ENCODE measurements at places on chromosomes 4 and X. TPM values are rescaled to one million over a fixed set of nuclear protein-coding genes. Genes with fewer than 3 reads are reported as not detected.

The NWD2 gene
- not detected for total RNA-seq

The CMC4 gene
- 5.8 TPM for total RNA-seq

The TRIML2 gene
- total RNA-seq = not detected

The FOXR2 gene
- not detected for total RNA-seq

The AKAP4 gene
- total RNA-seq = not detected

The UNC5C gene
- not detected for total RNA-seq

The ERAS gene
- not detected for total RNA-seq

The SPANXB1 gene
- total RNA-seq = not detected

GRCh38 chr4:98482503-98482846 is 175.9 kb downstream of the TSPAN5 start:
- DNase-seq = no peak

- no peak for DNase-seq
Measured at GRCh38 chr4:1136048-1136447, 22.7 kb upstream of the RNF212 start.

DNA sequence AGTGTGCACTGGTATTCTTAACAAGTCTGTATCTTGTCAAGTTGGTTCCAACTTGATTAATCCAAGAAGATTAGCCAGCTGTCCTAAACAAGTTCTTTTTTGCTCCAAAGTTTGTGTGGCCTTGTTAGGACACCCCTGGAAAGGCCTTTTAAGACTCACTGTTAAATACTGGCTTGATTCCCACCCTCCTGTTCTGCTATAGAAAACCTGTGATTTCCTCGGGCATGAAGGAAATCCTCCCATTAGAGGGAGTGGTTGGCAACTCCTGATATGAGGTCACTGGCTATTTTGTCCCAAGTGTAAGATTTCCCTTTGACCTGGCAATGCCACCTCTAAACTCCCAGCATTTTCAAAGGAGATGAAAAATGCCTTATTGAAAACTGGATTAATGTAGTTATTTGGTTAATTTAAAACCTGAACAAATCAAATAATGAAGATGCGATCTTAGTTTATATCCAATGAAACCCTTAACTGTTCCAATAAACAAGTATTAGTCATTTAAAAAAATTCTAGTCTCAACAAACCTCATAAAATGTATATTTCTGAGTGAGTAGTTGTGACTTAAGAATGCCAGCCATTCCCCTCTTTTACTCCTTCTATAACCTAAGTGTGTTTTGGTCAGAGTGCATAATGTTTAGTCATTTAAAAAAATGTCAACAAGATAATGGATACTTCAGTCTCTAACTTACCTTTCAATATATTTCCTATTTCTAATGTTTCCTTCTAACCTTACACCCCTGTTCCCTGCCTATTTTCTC is 94.4 kb downstream of the NPNT start:
- DNase-seq = no peak

DNA sequence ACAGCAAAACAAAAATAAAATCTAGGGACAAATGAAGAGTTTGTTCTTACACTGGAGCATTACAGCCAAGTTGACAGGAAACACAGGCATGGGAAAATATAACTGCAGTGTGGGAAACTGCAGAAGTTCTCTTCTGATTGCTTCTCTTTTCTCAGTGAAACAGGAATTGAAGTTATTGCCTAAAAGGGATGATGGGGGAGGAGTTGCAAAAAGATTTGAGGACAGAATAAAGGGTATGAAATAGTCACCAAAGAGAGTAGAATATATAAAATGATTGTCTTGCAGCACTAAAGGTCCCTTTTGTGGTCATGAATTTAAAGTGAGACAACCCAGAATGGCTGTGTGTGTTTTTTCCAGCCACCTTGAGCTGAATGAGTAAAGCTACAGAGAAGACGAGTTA is 103.7 kb downstream of the JADE1 start:
- DNase-seq = no peak

- DNase-seq = no peak
Measured at GRCh38 chr4:107622006-107622405, 98.0 kb downstream of the PAPSS1 start.

GRCh38 chrX:56530011-56530410 is 33.4 kb upstream of the UBQLN2 start:
- DNase-seq = no peak

DNA sequence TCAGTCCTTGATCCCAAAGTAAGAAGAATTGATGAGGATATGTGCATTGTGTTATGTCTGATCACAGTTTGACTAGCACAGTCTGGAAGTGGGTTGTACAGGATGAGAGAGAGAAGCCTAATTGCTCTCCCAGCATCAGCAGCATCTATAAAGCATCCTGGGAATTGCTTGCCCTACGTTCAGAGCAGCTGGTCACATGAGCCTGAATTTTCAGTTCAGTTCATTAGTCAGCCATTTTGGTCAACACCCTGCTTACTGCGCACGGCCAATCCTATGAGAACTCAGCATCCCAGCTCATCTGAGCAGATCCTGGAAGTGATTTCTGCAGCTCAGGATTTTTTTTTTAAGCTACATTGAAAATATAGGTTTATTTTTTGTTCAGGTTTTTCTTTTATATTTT is at the start of gene RUFY3:
RUFY3 (plus strand) TSS at position 218 of the 400 bp plus-strand sequence. CDS start 610 bp downstream, outside the sequence.
- no peak for DNase-seq
